ENCODE measurements at places on chromosomes 5 and 9. TPM values are rescaled to one million over a fixed set of nuclear protein-coding genes. Genes with fewer than 3 reads are reported as not detected.

DNA sequence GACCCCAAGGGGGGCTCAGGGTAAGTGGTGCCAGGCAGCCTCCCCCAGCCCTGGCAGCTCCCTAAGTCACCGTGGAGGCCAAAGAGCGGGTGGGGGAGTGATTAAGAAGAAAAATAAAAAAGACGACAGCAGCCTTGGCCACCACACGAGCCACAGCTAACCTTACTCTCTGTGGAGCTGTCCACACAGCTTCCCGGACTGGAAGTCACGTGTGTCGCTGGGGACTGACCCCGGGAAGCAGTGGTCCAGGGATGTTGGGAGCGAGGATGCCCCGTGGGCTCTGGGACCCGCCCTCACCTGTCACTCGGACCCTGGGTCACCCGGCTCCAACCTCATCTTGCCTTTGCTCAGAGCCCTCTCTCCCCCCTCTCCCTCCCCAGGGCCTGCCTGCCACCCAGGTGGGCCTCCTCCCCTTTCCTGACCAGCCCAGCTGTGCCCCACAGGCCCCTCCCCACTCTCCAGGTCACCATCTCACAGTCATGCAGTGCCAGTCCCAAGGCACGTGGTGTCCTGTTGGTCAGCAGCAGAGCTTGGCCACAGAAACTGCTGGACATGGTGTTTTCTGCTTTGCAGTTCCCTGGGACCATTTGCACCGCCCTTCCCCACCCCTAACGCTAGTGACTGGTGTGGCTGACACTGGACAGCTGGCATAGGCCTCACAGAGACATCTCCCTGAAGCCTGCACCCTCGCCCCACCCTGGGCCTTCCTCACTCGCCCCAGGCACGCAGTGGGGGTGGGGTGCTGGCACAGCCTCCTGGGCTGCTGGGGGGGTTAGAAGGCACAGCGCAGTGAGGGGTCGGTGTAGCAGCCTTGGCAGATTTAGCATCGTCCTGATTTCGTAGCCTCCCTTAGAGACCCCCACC is 9.8 kb upstream of the EXOC3 start:
- H3K4me1 ChIP-seq: no peaks in the 10 kb centered on the region
- no peaks in the 10 kb centered on the region for H3K27me3 ChIP-seq
- H3K27ac ChIP-seq: no peak overlapping the region
- DNase-seq: no peak

ZNF883 gene
- total RNA-seq: not detected

DNA sequence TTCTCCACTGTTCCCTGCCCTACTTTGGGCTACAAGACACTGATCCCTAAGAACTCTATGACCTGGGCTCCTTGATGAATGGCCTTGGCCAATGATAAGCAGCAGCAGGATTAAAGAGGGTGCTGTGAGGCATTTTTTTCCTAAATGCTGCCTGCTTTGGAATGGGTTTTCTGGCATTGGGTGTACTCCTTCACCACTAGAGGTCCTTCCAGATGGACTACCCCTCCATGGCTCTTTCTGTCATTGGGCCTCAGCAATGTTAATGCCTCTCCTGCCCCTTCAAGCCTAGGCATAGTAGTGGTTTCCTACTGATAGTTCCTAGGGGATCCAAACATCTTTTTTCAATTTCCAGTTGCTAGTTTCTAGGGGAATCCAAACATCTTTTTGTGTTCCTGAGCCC is 319.3 kb upstream of the RPS23 start:
- no peaks in the 10 kb centered on the region for H3K4me1 ChIP-seq
- no peak overlapping the region for H3K4me3 ChIP-seq
- no peaks in the 10 kb centered on the region for H3K27me3 ChIP-seq
- no peaks in the 10 kb centered on the region for H3K36me3 ChIP-seq
- H3K27ac ChIP-seq: no peak overlapping the region

GRCh38 chr5:175847503-175847902 is 23.9 kb upstream of the CPLX2 start:
- no peak for DNase-seq
- no peak overlapping the region for H3K4me3 ChIP-seq
- H3K27me3 ChIP-seq: no peaks in the 10 kb centered on the region
- no peak overlapping the region for H3K27ac ChIP-seq
- peaks cover 28% of the 10 kb centered on the region for H3K4me1 ChIP-seq

GRCh38 chr9:106857811-106858470 is 5.0 kb upstream of the ZNF462 start:
- peaks cover 16% of the 10 kb centered on the region for H3K4me1 ChIP-seq
- H3K27ac ChIP-seq: no peak overlapping the region
- no peak overlapping the region for H3K4me3 ChIP-seq
- DNase-seq: no peak

DNA sequence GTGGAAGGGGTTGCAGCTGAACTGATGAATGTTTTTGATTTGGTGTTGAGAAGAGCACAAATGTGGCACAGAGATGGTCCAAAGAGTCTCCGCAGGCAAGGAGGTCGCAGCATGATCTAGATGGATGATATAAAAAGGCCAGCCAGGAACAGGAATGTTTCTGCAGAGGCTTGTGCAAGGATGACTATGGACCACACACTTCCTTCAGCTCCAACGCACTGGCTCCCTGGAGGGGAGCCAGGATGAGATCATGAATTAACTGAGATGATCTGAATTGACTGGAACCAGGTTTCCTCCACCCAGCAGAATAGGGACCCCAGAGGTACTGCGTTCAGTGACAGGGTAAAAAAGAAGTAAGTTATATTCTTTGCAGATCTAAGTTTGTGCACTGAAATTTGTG is 89.0 kb downstream of the ARSB start:
- no peak for DNase-seq
- no peak overlapping the region for H3K4me3 ChIP-seq
- no peaks in the 10 kb centered on the region for H3K4me1 ChIP-seq
- H3K36me3 ChIP-seq: no peaks in the 10 kb centered on the region
- H3K27ac ChIP-seq: no peak overlapping the region

GRCh38 chr5:54869691-54870090 is 115.7 kb downstream of the ESM1 start:
- no peaks in the 10 kb centered on the region for H3K36me3 ChIP-seq
- DNase-seq: no peak
- no peak overlapping the region for H3K27ac ChIP-seq
- peaks cover 10% of the 10 kb centered on the region for H3K27me3 ChIP-seq
- H3K4me3 ChIP-seq: no peak overlapping the region
- peaks cover 3% of the 10 kb centered on the region for H3K4me1 ChIP-seq

DNA sequence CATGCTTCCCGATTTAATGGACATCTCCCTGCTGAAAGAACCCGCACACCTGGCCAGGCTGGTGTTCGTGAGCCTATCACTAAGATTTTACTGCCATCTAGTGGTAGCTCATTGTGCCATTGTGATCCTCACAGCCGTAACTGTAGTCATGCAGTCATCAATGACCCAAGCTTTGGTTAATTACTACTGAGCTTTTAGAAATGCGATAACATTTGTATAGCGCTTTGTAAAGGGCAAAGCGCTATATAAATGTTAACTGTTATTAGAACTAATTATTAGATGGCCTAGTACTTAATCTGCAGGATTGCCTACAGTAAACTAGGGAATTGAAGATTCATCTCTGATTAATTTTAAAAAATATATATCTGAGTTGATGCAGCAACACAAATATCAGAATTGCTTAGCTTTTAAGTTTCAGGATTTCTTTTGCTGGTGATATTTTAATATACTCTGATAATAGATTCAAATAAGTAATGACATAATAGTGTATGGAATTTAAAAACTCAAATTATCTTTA is 90.2 kb downstream of the HACD4 start:
- H3K4me1 ChIP-seq: no peaks in the 10 kb centered on the region
- no peaks in the 10 kb centered on the region for H3K27me3 ChIP-seq
- H3K27ac ChIP-seq: no peak overlapping the region
- no peak overlapping the region for H3K4me3 ChIP-seq

PDE8B gene
- 0.17 TPM for total RNA-seq

FAM221B gene
- not detected for total RNA-seq

GRCh38 chr5:2582507-2582906 is 169.0 kb downstream of the IRX2 start:
- H3K4me3 ChIP-seq: no peak overlapping the region
- H3K27me3 ChIP-seq: no peaks in the 10 kb centered on the region
- no peak overlapping the region for H3K27ac ChIP-seq
- no peaks in the 10 kb centered on the region for H3K36me3 ChIP-seq
- H3K4me1 ChIP-seq: no peaks in the 10 kb centered on the region

- H3K27me3 ChIP-seq: no peaks in the 10 kb centered on the region
- no peaks in the 10 kb centered on the region for H3K36me3 ChIP-seq
- DNase-seq: no peak
- H3K27ac ChIP-seq: no peak overlapping the region
- no peaks in the 10 kb centered on the region for H3K4me1 ChIP-seq
These were observed 47.4 kb upstream of the ADAMTS19 start for GRCh38 chr5:129412721-129413120.

DNA sequence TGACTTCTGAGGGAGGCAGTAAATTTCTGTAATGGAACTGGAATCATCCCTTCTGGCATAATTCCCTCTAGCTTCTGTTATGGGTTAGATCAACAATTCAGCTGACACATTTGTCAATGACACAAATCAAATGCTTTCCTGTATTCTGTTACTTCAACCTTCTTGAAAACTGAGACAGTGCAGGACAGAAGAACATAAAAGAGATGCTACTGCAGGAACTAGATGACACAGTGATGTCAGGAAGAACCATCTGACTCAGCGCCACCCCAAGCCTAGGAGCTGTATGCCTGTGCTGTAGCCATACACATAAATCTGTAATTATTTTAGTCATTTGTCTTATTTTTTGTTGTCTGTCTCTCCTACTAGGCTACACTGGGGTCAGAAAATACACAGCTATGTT is 18.2 kb upstream of the CEP120 start:
- no peak for DNase-seq
- no peak overlapping the region for H3K27ac ChIP-seq
- H3K36me3 ChIP-seq: no peaks in the 10 kb centered on the region

- no peaks in the 10 kb centered on the region for H3K27me3 ChIP-seq
- DNase-seq: no peak
- no peak overlapping the region for H3K4me3 ChIP-seq
- H3K27ac ChIP-seq: no peak overlapping the region
These were observed 16.6 kb downstream of the F2R start for GRCh38 chr5:76732405-76733048.

- H3K27me3 ChIP-seq: no peaks in the 10 kb centered on the region
- H3K4me3 ChIP-seq: no peak overlapping the region
- 0 out of 2 replicates have a peak, but pooled peaks cover 3% of the 10 kb centered on the region for H3K4me1 ChIP-seq
- DNase-seq: no peak
- no peak overlapping the region for H3K27ac ChIP-seq
- H3K36me3 ChIP-seq: no peaks in the 10 kb centered on the region
These were observed 54.9 kb upstream of the ZSWIM6 start for GRCh38 chr5:61277190-61277589.

GRCh38 chr9:755454-756381 is 85.8 kb upstream of the DMRT1 start:
- no peaks in the 10 kb centered on the region for H3K27me3 ChIP-seq
- no peak overlapping the region for H3K4me3 ChIP-seq
- H3K27ac ChIP-seq: no peak overlapping the region
- H3K36me3 ChIP-seq: no peaks in the 10 kb centered on the region
- H3K4me1 ChIP-seq: peaks cover 29% of the 10 kb centered on the region

GRCh38 chr9:123410281-123410910 is 54.4 kb downstream of the CRB2 start:
- H3K27me3 ChIP-seq: no peaks in the 10 kb centered on the region
- H3K27ac ChIP-seq: no peak overlapping the region
- no peaks in the 10 kb centered on the region for H3K4me1 ChIP-seq

UGT3A1 gene
- not detected for total RNA-seq

CORO2A gene
- total RNA-seq: 5.7 TPM

- DNase-seq: no peak
- H3K27me3 ChIP-seq: no peaks in the 10 kb centered on the region
- H3K36me3 ChIP-seq: no peaks in the 10 kb centered on the region
These were observed 81.5 kb upstream of the RASEF start for GRCh38 chr9:83144492-83144891.

DNA sequence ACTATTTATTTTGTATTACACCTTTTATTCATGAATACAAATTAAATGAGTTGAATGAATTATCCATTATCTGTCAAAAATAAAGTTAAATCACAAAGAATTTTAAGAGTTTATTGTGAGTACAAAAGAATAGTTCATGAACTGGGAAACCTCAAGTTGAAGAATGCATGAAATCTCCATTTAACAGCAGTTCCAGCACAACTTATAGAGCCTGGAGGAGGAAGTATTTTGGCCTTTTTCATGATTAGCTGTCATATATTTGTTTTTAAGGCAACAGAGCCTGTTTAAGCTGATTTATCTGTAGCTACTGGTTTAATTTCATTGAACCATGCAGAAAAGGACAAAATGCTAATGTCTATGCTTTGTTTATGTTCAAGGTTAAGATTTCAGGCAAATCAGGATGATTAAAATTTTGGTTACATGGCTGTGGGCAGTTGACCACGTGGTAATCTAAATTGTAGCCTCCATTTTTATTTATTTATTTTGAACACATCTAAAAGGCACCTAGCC is 12.2 kb downstream of the SPINK1 start:
- no peak overlapping the region for H3K4me3 ChIP-seq
- H3K27ac ChIP-seq: no peak overlapping the region
- no peaks in the 10 kb centered on the region for H3K4me1 ChIP-seq

DNA sequence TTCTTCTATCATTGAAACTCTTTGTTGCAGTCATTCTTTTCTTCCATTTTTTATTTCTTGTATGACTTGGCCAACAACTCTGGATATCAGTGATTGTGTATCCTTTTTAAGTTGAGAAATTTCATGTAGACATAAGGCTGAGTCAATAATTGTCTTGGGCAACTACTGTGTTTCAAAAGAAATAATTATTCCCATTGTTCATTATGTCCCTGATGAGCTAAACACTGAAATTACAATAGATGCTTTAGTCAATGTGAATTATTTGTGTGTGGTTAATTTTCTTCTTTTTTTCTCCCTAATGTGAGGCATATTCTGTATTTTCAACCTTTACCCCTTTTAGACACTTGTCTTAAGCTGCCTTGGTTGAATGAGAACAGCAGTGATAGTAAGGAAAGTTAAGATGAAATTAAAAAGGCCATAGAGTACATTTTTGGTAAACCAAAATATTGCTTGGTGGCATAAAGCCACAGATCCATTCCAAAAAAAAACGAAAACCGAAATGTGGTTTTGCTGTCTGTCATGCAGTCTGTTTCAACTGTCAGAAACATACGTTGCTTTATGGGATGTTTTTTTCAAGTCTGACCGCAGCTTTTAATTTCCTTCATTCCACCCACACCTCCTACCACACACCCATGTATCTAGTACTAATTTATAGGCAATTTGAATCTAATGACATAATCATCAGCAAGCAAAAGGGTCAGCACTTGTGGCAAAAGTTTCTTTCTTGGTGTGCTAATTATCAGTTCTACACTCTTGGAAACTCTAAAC is 21.1 kb downstream of the TLE4 start:
- H3K27ac ChIP-seq: no peak overlapping the region
- DNase-seq: no peak
- no peaks in the 10 kb centered on the region for H3K36me3 ChIP-seq
- H3K4me1 ChIP-seq: no peaks in the 10 kb centered on the region
- no peak overlapping the region for H3K4me3 ChIP-seq

ACSL6 gene
- total RNA-seq: 2.3 TPM

GRCh38 chr5:20102293-20102692 is 114.3 kb upstream of the CDH18 start:
- no peak overlapping the region for H3K27ac ChIP-seq
- no peaks in the 10 kb centered on the region for H3K36me3 ChIP-seq
- DNase-seq: no peak
- no peaks in the 10 kb centered on the region for H3K4me1 ChIP-seq
- no peak overlapping the region for H3K4me3 ChIP-seq

PTPRD gene
- 0.02 TPM for total RNA-seq

Measured in HCT116 (cell line).